ENCODE measurements at places on chromosomes 13 and 19.

- DNase-seq = no peak
Observed at GRCh38 chr19:4516199-4516938, 1.9 kb downstream of the PLIN4 start.

- no peak for DNase-seq
Observed at GRCh38 chr13:80590551-80590950, 249.6 kb upstream of the SPRY2 start.

DNA sequence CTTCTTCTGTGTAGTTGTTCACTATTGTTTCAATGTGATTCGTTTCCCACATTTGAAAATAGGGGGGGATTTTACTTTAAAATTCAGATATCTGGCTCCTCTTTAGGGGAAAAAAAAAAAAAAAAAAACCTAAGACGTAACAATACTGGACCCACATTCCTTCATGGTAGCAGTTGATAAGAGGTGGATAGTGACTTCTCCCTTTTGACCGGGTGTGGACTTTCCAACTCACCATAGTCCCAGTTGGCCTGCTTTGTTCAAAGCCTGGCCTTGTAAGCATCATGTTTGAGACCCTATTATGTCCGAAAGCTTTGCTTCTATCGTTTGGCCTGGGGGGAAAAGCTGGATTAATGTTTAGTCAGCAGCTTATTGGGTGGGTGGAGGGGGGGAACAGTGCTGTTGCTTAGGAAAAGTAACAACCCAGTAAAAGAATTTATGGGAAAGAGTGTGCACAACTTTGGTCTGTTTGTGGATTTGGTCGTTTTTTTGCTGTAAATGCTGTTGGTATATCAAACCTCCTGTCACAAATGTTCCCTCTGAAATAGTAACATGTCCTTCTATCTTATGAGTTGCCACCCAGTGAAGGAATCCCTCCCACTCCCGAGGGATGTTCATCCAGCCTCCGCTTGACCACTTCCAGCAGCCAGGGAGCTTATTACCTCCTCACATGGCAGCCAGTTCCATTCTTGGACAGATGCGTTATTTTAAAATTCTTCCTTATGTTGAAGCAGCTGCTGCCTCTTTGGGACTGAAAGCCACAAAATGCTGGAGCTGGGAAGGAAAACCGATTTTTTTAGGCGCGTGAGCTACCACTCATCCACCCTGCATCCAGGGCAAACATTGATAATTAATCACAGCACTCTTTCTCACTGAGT, 10.4 kb downstream of the SAMD4B start:
- DNase-seq = peak; percentile 80

DNA sequence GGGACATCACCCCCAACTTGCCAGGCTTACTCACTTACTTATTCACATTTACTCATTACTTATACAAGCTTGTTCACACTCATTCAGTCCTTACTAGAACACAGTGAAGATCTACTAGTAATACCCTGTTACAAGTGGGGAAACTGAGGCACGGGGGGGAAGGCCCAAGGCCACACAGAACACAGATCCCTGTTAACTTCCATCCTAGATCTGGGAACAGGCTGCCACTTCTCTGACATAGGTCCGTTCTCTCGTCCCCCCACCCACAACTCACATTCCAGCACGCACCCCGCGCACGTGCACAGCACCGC, 1.5 kb upstream of the NRTN start:
- DNase-seq = no peak

- DNase-seq = no peak
Observed at GRCh38 chr13:98515818-98516465, 61.0 kb downstream of the STK24 start.

GRCh38 chr19:16369664-16370576, 45.3 kb downstream of the KLF2 start:
- no peak for DNase-seq

DNA sequence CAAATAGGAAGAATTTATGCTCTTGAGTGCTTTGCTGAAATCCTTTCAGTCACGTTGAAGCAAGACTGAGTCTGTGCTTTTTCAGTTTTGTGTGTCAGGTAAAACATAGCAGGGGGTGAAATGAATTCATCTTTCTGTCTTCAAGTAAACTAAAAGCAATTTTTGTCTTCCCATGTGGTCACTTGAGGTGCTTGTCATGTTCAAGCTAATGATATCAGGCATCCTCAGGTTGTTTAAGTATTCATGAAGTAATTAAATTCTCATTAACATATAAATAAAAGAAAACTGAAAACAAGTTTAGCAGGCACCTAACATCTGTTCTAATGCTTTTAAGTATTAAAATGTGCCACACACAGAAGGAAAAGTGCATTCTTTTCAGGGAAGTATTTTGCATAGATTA, 2701.3 kb downstream of the PCDH9 start:
- no peak for DNase-seq

DNA sequence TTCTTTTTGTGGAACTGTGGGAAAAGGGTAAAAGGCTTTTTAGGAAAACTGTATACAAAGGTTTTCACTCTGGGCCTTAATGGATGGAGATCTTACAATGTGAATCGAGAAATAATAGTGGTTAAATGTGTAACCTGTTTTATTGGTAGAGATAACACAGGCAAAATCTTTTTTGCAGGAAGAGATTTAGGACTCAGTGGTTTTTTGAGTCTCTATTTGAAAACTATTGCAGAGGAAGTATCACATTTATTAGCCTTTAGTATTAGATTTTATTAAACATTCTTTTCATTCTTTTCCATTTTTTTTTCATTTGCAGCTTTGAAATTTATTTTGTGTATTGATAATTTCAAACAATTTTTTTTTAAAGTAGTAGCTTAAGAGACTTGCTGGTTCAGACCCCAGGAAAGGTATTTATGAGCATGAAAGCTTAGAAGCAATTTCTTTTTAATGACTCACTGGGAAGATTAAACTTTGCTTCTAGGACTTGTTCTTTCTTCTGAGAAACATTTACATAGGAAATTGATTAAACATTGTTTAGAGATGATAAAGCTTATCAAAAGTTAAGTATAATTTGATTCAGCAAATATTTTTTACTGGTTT, 10.5 kb downstream of the KLF5 start:
- DNase-seq = no peak

GRCh38 chr13:34765446-34766180, 176.5 kb upstream of the NBEA start:
- no peak for DNase-seq

- DNase-seq = no peak
Observed at GRCh38 chr13:21336609-21337349, 122.3 kb downstream of the ZDHHC20 start.

GRCh38 chr13:63554157-63554556, 2138.5 kb upstream of the PCDH20 start:
- peak; percentile 34 for DNase-seq

- no peak for DNase-seq
Observed at GRCh38 chr13:19591864-19592263, 30.5 kb upstream of the TPTE2 start.

GRCh38 chr19:7751157-7751783, 3.9 kb upstream of the CD209 start:
- DNase-seq = no peak

GRCh38 chr19:9673912-9674662, 813 bp downstream of the ZNF562 start:
- DNase-seq = peak; percentile 7

DNA sequence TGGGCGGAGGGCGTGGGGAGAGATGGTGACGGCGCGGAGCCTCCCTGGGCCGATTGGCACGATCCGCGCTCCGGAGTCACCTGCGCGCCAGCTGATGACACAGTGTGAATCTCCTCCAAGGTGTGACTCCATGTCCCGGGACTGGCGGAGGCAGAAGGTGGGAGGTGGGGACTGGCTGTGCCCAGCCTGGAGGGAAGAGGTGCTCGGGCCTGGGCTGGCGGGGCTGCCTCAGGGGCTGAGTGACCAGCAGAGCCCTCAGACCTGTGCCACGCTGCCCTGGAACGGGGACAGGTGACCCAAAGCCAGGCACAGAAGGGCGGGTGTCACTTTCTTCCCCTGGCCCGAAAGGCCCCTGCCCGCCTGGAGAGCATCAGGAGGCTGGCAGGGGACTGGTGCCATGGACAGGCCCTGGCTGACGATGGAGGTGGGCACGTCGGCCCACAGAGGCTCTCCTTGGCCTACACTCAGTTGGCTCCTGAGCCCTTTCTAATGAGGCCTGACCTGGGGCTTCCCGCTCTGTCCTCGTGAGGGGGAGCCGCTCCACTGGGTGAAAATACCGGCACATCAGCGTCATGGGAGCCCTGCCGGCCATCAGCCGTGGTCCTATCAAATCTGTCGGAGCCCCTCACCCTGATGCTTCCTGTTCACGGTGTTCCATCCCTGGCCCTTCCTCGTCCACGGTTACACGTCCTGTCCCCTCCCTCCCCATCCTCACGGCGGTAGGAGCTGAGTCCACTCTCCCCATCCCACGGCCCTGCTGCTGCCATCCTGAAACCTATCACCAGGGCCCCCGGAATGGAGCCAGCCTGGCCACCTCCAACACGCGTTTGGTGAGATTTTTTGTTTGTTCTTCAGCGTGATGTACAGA, 75.6 kb downstream of the SPACA7 start:
- no peak for DNase-seq

- peak; percentile 67 for DNase-seq
Observed at GRCh38 chr19:2426611-2427428, 566 bp downstream of the TIMM13 start.

DNA sequence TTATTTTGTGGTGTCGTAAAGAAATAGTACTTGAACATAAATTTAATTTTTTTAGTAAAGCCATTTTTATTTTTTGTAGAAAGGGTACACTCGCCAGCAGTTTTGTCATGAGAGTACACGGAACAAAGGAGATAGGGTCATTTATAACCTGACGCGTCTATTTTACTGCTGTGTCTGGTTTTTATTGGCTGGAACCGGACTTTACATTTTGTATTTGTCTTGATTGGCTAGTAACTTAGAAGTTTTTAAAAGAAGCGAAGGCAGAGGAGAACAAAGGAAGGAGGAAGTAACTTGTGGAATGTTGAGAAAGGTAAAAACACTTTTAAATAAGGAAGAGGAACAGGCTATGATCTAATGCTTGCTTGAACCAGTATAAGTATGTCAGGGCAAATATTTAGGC, 43.5 kb downstream of the TRPM4 start:
- DNase-seq = no peak

DNA sequence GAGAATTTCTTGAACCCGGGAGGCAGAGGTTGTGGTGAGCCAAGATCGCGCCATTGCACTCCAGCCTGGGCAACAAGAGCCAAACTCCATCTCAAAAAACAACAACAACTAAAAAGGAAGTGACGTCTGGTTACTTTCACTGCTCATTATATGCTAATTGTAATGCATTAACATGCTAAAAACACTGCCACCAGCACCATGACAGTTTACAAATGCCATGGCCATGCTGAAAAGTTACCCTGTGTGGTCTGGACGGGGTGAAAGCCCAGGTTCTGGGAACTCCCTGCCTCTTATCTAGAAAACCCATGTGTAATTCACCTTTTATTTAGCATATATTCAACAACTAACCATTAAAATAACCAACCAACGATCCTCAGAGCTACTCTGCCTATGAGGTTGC, 28.1 kb downstream of the CPT1C start:
- DNase-seq = no peak

- peak; percentile 65 for DNase-seq
Observed at GRCh38 chr19:17766543-17767131, 15.4 kb downstream of the FCHO1 start.

DNA sequence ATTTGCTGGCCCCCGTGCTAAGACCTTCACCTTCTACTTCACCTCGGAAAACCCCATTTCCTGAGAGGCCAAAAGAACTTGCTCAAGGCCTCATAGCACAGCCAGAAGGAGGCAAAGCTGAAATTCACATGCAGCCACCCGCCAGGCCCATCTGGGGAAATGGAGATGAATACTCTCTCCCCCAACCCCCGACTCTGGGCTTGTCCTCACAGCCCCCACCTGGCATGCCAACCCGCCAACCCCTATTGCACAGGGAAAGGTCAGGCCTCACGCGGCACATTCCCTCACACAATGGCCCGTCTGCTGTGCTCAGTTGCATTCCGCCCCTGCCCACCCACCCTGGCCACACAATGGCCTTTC, 3.2 kb downstream of the PRX start:
- DNase-seq = no peak

DNA sequence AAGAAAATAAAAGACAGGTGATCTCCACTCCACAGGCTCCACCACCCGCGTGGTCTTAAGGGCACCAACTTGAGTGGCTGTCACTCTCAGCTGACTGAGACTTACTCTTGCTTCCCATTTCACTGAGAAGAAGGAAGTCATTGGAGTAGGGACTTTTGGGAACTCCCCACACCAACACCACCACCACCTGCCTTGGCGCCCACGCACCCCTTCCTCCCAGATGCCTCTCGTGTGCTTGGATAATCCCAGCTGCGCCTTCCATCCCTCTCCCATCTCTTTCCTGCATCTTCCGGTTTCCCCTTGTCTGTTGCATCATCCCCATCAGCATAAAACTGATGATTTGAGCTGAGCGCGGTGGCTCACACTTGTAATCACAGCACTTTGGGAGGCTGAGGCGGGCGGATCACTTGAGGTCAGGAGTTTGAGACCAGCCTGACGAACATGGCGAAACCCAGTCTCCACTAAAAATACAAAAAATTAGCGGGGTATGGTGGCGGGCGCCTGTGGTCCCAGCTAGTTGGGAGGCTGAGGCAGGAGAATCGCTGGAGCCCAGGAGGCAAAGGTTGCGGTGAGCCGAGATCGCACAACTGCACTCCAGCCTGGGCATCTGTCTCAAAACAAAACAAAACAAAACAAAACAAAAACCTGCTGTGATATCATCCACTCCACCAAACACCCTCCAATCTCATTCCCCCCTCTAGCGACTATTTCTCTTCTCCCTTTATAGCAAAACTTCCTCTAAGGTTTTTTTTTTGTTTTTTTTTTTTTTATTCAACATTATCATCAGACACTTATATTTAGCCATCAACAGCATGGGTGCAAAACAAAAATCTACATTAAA, 25.5 kb downstream of the AP2S1 start:
- peak; percentile 41 for DNase-seq

- no peak for DNase-seq
Observed at GRCh38 chr19:3114018-3114726, 20.0 kb downstream of the GNA11 start.

- DNase-seq = no peak
Observed at GRCh38 chr13:35976126-35976525, 155.1 kb downstream of the DCLK1 start.

DNA sequence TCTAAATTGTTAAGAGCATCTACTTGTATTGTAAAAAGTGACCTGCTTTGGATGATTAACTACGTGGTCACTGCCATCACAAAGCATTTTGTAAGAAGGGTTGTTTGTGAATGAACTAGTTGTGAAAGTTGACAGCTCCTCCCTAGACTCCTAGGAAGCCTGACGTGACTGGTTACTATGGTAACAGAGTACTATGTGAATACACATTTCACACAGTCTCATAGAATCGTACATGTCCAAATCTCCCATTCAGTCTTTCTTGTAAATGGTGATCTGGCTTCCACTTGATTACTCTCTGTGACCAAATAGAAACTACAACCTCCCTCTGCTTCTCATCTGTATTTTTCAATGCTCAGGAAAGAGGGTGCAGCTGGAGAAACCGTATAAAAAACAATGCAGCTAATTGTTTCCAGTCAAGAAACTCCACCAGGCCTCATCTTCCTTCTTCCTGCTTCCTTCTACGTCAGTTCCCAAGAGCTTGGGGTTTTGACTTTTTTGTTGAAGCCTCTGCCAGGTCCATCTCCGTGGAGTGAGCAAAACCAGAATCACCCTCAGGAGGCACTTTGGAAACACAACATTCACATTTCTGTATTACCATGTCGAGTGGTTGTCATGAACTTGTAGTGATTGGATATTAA, 83.4 kb downstream of the GPC6 start:
- DNase-seq = peak; percentile 66

- DNase-seq = no peak
Observed at GRCh38 chr13:64455124-64455523, 2775.0 kb downstream of the PCDH9 start.

Measured in muscle of leg (tissue), 16 donors.